Occipital lobe (tissue), 3 donors: ENCODE measurements at places on chromosomes 4 and X.

- DNase-seq: no peak
Observed at GRCh38 chrX:77502951-77503525, 55.8 kb downstream of the FGF16 start.

- no peak for DNase-seq
Observed at GRCh38 chr4:183430317-183430993, 14.0 kb upstream of the CDKN2AIP start.

DNA sequence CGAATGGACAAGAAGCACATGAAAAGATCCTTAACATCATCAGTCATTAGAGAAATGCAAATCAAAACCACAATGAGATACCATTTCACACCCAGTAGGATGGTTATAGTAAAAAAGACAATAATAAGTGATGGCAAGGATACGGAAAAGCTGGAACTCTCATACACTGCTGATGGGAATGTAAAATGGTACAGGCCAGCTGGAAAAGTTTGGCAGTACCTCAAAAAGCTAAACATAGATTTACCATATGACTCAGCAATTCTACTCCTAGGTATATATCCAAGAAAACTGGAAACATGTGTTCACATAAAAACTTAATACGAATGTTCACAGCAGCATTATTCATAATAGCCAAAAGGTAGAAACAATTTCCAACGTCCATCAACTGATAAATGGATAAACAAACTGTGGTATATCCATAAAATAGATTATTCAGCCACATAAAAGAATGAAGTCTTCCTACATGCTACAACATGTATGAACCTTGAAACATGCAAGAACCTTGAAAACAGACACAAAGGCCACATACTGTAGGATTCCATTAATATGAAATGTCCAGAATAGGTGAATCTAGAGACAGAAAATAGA, 11.9 kb downstream of the RPS6KA3 start:
- DNase-seq: no peak

- no peak for DNase-seq
Observed at GRCh38 chr4:178599521-178599920, 1157.3 kb upstream of the AGA start.

GRCh38 chrX:136674270-136674985, 26.5 kb downstream of the CD40LG start:
- no peak for DNase-seq

- DNase-seq: no peak
Observed at GRCh38 chr4:38386005-38386551, 277.9 kb upstream of the KLF3 start.

DNA sequence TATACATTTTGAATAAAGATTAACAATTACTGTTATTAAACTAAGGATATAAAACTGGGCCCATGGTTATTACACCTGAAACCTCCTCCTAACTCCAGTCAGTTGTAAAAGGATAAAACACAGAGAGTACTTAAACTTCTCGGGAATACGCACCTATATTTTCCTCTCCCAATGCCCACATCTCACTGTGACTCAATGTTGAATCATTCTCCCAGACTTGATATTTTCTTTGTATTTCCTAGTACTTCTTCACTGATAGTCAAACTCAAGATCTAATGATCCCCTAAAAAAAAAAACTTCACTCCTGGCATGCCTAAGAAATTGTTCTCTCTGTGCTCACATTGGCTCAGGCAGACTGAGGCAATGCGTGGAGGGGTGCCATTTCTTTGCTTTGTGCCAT, 212.5 kb upstream of the DKK2 start:
- DNase-seq: no peak

DNA sequence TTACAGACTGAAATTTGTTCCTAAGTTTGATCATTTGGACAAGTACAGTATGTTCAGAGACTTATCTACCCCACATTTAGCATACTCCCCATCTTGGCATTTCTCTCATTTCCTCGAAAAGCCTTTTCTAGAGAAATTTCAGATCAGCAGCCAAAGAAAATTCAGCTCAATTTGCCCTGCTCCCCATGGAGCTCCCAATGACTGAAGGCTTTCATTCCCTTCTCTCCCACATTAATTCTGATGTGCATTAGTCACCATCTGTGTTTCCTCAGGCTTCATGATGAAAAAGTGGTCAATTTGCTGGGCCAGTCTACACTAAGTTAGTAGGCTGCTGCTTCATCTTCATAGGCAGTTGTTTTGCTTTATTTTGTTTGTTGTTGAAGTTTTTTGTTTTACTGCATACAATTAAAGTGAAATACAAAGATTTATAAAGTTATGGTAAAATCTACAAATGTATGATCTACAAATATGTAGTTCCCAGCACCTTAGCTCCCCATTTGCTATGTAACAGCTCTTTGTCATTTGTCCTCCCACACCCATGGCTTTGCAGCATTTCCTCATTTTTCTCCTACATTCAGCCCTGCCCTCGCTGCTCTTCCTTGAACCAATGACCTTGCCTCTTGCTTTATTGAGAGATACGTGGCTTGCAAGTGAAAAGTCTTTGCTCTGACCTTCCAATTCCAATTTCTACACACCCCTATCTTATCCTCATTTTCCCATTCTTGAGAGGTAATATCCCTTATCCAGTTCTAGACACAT, 193.9 kb downstream of the ANAPC10 start:
- no peak for DNase-seq

DNA sequence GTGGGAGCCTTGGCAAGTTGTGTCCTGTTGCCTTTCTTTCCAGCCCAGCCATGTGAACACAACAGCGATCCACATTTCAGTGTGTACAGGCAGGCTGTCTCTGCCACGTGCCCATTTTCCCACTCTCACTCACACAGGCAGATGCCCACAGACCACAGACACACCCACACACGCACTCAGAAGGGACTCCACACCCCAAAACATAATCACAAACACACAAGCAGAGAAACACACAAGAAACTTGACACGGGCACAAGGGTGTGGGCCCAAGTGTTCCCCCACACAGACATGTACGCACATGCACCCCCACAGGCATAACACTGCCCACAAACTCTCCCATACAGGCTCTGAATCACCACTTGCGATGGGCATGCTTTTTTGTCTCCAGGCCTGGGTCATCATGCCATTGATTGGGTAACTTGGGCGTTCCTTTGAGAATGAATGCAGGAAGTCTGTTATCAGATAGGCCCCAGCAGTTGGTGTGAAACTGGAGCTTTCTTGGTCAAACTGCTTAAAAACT, 84.3 kb downstream of the NBDY start:
- no peak for DNase-seq

GRCh38 chr4:4866866-4867374, 7.5 kb downstream of the MSX1 start:
- DNase-seq: no peak
